ENCODE measurements at places on chromosomes 16 and 17.

- no peak for DNase-seq
Measured at GRCh38 chr17:81309140-81309858, 14.2 kb upstream of the SLC38A10 start.

- DNase-seq = no peak
Measured at GRCh38 chr16:9518051-9518450, 426.6 kb downstream of the HAPSTR1 start.

GRCh38 chr17:7848739-7849129, 6.1 kb upstream of the TMEM88 start:
- DNase-seq = no peak

DNA sequence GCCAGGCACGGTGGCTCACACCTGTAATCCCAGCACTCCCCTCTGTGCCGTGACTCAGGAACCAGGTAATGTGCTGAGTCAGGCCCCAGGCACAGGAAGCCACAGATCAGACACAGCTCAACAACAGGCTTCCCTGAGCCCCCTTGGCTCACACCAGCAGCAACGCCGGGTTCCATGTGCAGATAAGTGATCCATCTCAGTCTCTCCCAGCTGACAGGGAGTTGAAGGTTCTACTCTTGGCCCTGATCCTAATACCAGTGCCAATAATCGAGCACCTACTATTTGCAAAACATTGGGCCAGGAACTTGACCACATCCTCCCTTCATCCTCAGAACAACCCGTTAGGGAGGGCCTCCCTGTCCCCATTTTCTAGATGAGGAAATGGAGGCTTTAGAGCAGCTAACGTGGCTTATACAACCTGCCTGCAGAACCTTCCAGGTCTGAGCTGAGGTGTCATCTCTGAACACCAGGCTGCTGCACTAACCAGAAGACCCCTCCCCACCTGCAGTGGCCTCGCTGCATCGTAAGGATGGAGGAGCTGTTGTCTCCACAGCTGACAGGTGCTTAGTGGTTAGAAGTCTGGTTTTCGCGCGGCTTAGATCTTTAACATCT, 64.8 kb upstream of the AMZ2 start:
- DNase-seq = no peak

DNA sequence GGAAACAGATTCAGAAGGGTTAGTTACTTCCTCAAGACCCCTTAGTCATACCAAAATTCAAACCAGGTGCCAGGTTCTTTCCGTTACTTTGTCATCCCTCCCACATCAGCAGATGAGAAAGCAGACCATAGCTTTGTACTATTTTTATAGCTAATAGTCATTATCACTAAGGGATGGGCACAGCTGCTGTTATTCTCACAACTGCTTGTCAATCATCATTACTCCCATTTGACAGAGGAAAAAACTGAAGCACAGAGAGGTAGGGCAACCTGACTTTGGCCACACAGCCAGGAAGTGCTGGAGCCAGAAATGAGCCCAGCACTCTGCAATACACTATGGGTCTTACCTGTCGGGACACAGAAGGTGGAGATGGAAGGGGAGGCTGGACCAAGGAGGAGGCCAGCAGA, 30.0 kb downstream of the TEKT5 start:
- no peak for DNase-seq

DNA sequence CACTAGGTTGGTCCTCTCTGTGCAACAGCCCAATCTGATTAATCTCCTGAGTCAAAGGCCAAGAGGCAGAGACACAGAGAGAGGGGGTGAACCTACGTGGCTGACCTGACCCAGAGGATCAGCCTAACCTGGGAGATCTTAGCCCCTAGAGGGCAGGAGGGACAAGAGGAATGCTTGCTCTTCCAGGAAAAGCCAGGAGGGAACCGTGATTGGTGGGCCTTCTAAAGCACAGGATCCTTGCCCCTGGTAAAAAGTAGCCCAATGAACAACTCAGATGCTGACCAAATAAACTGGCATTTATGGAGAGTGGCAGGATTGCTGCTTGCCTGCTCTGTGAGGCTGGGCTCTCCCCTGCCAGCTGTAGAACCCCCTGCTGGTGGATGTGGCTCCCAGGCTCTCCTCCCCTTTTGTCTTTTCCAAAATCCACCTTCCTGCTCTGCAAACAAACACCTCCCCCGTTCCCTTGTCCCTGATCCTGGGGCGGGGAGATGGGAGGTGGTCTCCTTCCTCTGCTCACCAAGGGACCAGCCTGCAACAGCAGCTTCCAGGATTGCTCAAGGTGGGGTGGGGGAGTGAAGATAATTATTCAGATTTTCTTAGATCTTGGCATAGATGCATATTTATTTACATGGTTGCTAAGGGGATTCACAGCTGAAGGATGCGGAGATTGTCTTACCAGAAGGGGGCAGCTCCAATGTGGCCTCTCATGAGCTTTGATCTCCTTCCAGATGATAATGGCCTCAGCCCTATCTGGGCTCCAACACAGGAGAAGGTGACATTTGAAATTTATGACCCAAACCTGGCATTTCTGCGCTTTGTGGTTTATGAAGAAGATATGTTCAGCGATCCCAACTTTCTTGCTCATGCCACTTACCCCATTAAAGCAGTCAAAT, 71.9 kb downstream of the SDR42E1 start:
- no peak for DNase-seq

- no peak for DNase-seq
Measured at GRCh38 chr17:3916825-3917224, 560 bp upstream of the P2RX1 start.

GRCh38 chr17:48719642-48720265, 2.6 kb downstream of the PRAC1 start:
- no peak for DNase-seq

DNA sequence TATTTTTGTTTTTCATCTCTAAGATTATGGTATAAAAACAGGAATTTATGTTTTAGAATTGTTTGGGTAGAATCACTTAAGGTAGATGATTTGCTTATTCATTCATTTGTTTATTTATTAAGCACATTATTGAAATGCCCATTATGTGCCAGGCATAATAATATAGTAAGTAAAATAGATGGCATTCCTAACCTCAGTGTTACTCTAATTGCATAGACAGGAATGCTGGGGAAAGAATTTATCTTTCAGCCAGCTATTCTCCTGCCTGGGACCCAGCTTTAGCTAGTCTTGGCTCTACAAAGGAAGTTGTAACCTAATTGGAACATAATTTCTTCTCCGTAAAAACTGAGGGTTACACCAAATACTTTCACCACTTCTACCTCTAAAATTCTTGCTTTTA, 44.6 kb downstream of the NFAT5 start:
- DNase-seq = no peak

DNA sequence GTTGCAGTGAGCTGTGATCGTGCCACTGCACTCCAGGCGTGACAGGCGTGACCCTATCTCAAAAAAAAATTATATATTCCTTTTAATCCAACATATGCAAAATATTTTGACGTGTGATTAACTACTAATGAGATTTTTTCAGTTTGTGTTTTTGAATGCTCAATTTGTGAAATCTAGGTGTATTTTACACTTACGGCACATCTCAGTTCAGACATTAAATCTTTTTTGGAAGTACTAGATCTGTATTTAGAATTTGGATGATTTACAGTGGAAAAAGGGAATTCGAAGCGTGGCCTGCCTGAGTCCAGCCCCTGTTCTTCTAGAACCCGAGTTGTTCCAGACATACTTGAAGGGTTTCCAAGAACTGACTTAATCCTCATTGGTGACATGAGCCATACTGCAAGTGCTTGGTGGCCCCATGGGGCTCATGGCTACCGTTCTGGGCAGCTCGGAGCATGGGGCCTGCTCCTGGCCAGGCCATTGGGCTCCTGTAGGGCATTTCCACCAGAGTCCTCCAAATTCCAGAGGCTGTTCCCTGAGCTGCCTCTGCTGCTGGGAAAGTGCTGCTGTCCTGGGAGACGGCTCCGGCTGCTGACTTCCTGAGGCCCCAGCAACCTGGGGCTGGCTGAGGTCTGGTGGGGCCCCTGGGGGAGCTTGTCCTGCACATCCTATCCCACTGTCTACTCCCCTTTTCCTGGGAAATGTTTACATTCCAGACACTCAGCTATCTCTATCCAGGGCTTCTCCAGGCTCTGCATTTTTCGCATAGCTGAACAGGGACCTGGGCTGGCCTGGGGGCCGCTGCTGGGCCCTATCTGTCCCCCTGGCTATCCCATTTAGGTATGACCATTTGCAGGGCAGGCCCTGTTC, 27.2 kb downstream of the LLGL2 start:
- no peak for DNase-seq

GRCh38 chr17:79414063-79414792, 196.6 kb downstream of the RBFOX3 start:
- peak; percentile 26 for DNase-seq

DNA sequence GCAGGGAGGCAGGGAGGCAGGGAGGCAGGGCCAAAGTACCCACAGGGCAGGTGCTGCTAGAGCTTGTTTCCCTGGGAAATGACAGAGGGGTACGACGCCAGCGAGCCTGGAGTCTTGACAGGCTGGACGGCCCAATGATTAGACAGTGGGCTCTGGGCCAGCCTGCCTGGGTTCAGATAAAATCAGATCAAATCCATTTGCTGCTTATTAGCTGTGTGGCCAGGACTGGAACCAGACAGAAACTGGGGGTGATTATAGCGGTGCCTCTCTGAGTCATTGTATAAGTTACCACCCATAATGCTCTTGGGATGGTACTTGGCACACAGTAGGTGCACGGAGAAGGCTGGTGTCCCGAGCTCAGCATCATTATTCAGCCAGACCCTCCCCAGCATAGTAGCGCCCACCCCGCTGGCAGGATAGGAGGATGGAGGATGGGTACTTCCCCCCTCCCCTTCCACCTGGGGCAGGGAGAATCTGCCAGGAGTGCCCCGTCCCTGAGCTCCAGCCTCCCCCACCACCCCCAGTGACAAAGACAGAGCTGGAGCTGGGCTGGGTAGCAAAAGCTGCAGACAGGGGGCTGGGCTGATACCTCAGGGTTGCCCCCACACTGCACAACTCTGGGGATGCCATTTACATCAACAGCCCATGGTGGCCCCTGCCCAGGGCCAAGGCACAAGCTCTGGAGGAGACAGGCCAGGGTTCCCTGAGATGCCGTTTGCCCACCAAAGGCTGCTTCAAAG, 77.6 kb upstream of the TNRC6C start:
- no peak for DNase-seq

DNA sequence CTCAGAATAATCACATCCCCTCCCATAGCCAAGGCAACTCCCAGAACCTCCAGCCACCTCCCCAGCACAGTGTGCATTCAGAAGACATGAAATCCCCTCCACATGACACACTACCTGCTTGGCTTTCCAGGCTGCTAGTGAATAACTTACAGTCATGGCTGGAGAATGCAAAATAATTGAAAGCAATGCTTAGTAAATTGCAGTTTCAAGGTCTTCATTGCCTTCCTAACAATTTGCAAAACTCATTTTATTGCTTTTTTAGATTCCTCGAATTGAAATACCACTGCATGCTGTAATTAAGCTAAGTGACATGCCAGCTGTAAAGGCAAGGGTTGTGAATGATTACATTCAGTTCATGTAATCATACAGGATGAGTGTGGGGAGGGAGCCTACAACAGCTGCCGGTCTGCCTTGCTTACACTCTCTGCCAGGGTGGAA, 29.0 kb upstream of the HOXB13 start:
- DNase-seq = peak; percentile 31

- no peak for DNase-seq
Measured at GRCh38 chr17:66654106-66654740, 180.7 kb upstream of the CACNG5 start.

DNA sequence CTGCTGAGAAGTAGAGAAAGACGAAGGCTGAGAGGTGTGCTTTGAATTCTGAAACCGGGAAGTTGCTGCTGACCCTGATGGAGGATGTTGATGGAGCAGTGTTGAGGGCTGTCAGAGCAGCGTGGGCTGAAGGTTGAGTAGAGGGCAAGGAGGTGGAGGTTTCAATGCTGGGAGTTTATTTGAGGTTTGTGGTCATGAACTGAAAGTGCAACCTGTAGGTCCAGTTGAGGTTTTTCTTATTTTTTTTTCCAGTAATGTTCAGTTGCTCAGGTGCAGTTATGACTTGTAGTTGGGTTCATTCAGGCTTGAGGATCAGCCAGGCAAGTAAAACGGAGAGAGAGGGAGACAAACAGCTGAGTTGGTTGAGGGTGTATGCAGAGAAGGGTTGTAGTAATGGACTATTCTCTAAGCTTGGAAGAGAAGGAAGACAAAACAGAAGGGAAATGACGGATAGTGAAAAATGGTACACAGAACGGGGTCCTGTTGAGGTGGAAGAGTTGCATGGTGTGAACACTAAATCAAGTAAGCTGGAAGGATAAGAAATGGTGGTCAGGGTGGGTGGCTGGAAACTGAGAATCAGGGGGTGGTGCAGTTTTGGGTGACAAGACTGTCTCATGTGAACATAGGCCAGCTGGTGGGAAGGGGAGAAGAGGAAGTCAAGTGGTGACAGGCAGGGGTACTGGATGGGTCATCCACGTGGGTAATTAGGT, 8.7 kb upstream of the UBE2G1 start:
- DNase-seq = no peak

DNA sequence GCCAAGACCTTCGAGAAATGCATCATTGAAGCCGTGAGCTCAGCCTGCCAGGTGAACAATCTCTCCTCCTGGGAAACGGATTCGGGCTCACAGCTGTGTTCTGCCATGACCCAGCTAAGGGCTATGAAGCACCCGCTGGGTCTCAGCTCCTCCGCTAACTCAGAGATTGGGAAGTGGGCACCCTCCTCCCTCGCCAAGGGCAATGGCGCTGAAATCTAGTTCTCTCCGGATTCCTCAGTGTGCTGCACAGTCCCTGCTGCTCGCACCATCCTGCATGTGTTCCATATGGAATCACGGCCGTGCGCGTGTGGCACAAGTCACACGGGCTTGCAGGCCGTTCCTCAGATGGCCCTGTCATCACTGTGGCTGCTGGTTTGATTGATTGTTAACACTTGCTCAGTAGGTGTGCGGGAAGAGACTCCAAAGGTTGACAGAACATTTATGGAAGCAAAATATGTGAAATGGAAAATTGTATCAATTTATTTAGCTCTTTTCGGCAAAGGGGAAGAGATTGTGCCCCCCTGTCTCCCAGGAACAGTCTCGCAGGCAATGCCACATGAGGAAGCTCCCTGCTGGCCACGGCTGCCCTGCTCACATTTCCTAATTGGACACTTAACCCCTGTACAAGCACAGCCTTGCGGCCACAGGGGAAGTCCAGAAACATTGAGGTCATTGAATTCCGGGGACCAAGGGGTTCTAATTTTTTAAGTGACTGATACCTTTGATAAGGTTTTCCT, 58.8 kb downstream of the RNF213 start:
- DNase-seq = no peak

DNA sequence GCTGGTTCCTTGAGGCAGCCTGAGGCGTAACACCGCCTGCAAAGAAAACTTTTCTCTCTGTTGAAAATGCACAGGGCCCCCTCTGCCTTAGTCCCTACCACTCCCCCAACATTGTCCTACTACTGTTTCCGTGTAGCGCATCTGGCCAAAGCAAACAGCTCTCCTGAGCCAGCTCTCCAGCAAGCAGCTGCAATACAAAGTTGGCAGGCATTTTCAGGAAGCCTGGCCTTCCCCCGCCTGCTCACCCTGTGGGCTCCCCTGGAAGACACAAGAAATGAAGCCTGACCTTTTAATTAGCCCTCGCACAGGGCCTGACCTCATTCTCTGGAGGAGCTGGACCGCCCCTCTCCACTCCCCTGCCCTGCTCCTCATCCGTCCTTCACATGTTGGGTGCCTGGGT, 66.7 kb downstream of the SOX9 start:
- DNase-seq = no peak

- no peak for DNase-seq
Measured at GRCh38 chr16:19503461-19504075, 18.3 kb downstream of the GDE1 start.

Data from NCI-H1417 (cell line).